ENCODE measurements at places on chromosomes 16 and 17.

DNA sequence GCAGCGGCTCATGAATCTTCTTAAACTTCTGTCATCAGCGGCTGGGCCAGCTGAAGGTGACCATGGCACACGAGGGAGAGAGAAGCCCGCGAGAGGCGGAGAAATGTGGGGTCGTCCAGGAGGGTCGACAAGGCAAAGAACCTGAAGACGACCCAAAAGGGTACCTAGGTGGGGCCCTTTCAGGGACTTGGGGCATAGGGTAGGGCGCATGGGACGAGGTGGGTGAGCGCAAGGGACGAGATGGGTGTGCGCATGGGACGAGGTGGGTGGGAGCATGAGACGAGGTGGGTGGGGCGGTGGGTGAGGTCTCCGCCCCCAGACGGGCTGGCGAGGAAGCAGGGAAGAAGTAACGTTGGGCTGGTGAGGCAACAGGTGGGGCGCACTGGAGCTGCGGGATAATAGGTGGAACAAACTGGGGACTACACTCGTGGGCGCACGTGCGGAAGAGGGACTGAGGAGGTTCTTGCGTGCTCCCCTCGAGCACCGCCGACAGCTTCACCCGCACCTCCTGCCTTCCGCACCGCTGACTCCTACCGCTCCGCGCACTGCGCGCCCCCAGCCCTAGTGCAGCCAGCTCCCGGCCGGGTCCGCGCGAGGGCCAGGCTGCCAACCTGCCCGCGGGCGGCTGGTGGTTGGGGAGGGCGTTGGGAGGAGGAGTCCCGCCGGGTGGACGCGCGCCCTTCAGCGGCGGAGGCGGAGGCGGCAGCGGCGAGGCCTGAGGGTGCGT lies 23.2 kb upstream of the CRYM start:
- DNase-seq = peak; percentile 83

DNA sequence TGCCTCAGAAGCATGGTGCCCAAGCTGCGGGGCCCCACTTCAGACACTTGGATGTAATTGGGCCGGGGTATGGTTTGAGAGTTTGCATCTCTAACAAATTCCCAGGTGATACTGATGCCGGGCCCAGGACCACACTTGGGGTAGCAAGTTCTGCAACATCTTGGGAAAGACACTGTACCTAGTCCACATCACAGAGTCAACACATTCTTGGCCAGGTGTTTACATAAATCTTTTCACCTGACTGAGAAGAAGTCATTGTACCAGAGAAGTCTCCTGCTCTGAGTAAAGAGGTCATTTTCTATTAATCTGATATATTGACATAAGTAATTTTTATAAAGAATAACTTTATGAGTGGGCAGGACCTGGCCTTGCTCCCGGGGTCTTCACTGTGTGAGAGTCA lies 27.5 kb downstream of the GPT2 start:
- DNase-seq = no peak

DNA sequence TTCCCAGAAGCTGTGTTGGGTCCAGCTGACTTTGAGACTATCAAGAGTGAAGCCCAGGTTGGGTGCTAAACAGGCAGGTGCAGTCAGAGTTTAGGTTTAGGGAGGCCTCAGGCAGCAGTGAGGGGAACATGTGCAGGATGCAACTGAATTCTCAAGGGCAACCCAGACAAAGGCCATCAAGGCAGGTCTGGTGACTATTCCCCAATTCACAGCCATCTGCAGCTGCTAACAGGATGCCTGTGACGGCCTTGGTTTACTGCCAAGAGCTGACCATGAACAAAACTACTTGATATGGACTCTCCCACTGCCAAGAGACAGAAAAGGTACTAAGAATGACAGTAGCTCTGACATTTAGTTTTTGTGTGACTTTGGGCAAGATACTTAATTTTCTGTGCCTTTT lies 45.2 kb upstream of the BCAR1 start:
- DNase-seq = peak; percentile 12

- no peak for DNase-seq
Observed at GRCh38 chr16:49620869-49621240, 235.1 kb downstream of the ZNF423 start.

GRCh38 chr17:4204710-4205173 lies 59.0 kb downstream of the ANKFY1 start:
- no peak for DNase-seq

- DNase-seq = no peak
Observed at GRCh38 chr16:2814551-2815298, 2.3 kb upstream of the PRSS21 start.

Measured in NCI-H774 (cell line).